Dermis blood vessel endothelial cell (primary cell): ENCODE measurements at places on chromosomes 2 and 18.

DNA sequence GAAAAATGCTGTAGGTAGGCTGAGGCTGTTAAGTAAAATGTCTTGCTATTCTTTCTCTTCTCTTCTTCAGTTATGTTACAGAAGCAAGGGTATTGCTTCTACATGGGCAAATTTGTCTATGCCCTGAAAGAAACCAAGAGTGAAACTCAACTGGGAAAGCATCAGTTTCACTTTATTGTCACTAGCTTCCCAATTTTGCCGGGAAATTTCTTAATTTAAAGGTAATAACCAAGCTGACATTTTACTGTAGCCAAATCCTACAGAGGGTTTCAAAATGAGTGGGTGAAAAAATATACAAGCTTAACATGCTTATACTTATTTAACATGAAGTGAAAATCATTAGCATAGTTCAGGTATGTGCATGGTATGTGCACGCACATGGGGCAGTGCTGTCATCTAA, 3.2 kb downstream of the TANK start:
- DNase-seq, result no peak

- DNase-seq, result peak; percentile 95
Observed at GRCh38 chr2:54360055-54360792, 95.9 kb upstream of the SPTBN1 start.

DNA sequence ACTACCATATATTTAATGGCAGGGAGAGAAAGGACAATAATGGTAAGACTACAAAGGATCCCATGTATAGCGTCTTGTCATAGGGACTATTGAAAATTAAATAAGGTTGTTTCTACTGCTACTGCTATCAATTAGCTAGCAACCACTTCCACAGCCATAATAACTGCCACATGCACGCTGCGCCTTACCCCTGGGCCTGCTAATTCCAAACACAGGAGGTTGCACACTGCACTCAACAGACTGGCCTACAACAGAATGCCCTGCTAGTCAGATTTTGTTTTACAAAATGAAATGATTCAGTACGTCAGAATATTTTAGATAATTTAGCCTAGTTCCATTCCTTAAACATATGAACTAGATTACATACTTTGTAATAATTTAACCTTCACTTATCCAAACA, 121.0 kb upstream of the SMAD7 start:
- DNase-seq, result no peak

DNA sequence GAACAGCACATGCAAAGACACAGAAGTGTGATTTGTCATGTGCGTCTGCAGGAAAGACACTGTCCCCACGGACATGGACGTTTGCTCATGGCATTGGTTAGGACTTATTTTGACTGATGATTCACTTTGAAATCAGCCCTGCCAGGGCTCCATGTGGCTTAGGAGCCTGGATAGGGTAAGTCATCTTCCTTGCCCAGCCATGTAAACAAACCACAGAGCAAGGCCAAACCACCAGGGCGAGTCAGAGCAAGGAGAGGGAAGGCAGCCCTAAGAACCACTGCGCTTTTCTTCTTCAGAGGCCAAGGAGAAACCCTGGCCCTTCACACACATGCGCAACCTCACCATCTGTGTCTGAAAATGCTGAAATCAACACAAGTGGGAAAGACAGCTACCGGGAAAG, 88.8 kb downstream of the GFPT1 start:
- DNase-seq, result peak; percentile 47

- no peak for DNase-seq
Observed at GRCh38 chr2:218853766-218854165, 5.8 kb upstream of the WNT6 start.

GRCh38 chr2:49294225-49294624, 139.9 kb upstream of the FSHR start:
- no peak for DNase-seq

GRCh38 chr18:32383050-32383819, 87.4 kb downstream of the GAREM1 start:
- DNase-seq, result peak; percentile 96

GRCh38 chr2:2183176-2183575, 147.9 kb downstream of the MYT1L start:
- no peak for DNase-seq

DNA sequence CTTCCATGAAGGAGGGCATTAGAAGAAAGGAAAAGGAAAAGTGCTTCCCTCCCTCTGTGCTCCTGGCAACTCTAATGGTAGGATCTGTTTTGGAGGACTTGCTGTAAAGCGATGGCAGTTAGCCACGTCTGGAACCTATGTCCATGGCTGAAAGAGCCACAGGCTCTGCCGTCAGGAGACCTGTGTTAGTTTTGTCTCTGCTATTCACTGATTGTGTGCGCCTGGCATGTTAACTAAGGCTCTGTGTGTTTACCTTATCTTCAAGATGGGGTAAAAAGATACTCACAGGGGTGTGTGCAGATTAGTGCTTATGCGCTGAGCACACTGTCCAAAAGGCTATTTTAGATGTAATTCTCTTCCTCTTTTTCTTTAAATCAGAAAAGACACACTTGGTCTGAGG, 109.8 kb upstream of the LTBP1 start:
- no peak for DNase-seq

DNA sequence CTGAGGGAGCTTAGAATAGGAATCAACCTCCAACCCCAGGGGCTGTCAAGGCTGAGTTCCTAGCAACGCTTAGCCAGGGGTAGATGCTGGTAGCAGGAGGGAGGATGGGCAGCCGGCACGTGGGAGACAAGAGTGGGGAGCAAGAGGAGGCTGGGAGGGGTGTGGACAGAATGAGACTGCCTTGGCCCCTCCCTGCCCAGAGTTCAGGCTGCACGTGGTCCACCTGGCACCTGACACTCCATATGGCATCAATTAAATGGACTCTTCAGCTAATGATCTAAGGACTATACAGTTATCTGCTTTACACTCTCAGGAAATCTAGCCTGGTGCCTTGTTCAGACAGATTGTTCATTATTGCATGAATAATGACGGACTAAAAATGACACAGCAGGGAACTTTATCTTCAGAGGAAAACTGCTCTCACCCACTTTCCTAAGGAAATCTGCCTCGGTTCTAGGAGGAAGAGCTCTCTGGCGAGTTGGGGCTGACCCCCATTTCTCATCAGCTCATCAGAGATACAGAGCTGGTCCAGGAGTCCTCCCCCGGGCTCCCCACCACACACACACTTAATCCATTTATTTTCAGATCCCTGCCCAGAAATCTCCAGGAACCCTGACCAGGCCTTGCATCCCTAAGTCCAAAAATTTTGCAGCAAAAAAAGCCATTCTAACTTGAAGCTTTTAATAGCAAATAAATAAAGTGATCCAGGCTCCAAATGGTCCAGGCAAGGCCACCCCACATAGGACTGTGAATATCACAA, 102.1 kb upstream of the CDC42EP3 start:
- no peak for DNase-seq
